Astrocyte of the cerebellum (primary cell): ENCODE measurements at places on chromosomes 4 and X.

DNA sequence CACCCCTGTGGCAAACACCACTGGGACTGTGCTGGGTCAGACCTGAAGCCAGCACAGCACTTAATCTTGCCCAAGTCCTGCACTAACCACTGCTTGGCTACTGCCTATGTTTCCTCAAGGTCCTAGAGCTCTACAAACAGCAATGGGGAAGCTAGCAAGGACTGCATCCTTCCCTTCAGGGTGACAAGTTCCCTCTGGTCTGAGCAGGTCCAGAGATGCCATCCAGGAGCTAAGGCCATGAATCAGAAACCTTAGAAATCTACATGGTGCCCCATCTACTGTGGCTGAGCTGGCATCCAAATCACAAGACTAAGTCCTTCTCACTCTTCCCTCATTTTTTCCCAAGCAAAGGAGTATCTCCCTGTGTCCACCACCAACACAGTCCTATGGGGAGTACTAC is 239.7 kb upstream of the UGT8 start:
- DNase-seq, result no peak

GRCh38 chrX:784829-785228 is 154.2 kb downstream of the SHOX start:
- no peak for DNase-seq

DNA sequence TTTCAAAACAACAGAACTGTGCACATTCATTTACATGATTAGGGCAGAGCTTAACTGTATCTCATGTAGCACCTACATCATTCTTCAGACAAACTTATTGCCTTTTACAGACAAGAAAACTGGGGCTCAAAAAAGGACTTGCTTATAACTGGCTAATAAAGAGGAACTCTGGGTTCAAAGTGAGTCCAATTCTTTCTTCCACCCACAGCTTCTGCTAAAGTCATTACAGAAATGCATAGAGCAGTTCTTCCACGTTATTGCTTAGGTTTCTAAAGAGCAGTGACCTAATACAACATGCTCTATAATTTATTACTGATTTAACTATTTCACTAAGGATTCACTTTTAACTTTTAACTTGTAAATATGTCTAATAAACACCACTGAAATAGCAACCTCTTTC is 60.6 kb downstream of the ELOVL6 start:
- no peak for DNase-seq

GRCh38 chrX:149682031-149682430 is 29.8 kb upstream of the MAGEA11 start:
- DNase-seq, result no peak
